ENCODE measurements at places on chromosomes 6 and 20.
A peak's percentile ranks its signal among the peaks of the same experiment; 100 is the strongest.

DNA sequence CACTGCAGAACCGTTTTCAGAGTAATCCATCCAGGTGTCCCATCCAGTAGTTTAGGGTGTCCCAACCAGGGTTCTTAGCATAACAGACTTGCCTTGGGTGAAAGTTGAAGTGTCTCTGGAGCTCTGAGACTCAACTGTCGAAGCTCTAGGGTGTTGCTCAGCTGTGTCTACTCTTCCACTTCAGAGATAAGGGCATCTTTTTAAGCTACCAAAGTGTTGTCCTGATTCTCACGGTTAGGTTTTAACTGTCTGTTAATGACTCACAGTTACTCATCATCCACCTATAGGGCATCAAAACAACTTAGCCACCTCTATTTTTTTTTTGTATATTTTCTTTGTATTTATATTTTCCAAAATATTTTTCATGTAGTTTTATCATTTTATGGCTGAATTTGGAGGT is 36.9 kb upstream of the TBX18 start:
- DNase-seq = no peak

DNA sequence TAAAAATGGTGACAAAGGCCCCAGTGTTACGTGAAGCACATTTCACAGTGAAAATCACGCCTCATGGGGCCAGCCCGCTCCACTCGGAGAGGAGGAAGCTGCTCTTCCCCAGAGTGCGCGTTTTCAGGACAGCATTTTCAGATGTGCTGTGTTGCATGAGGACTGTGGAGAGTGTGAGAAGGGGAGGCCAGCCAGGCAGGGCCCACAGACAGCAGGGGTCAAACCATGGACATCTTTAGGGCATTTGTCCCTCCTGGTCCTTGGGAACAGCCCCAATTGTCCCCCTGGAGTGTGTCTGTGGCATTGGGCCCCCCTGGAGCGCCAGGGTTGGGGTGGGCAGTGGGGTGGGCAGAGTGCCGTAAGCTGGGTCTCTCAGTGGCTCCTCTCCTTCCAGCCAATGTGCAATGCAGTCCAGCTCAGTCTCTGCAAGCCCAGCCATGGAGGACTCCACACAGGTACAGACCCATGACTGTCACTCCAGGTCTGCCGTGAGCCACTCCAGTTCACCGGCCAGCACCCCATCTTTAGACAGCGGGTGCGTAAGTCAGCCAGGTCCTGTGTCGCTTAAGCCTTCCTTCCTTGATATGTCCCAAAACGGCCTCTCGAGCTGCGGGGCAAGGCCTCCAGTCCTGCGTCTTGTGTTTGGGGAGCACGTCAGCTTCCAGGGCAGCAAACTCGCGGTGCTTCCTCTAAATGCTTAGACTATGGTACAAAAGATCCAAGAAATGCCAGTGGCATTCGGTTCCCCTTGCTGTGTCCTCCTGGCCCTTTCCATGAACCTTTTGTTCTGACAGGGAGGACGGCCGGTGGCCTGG is 159.3 kb upstream of the AFDN start:
- no peak for DNase-seq

DNA sequence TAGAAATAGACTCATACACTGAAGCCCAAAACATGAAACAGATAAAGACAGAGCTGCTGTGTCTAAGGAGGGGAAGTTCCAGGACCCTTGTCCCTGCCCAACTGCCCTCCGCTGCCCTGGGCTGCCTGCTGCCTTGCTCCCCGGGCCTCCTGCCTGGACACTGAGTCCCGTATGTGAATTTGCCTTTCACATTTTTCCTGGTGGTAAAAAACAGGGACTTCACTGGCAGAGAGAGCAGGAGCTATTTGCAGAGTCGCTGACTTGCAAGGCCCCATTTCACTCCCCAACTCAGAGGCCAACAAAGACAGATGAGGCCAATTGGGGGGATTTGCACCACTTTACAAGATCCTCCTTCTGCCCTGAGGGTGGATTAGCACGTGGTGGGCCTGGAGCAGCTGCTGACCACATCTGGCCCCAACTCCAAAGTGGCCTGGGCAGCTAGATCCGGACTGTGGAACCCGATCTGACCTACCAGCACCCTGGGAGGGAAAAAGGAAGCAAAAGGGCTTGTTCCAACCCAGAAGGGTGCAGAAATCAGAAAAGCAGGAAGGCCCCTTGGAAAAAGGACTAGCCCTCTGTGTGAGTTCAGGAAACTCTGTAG is 61.4 kb downstream of the NOL4L start:
- no peak for DNase-seq

GRCh38 chr20:46035713-46036112 is 6.7 kb downstream of the SLC12A5 start:
- no peak for DNase-seq

GRCh38 chr6:4575714-4576113 is 200.5 kb upstream of the CDYL start:
- no peak for DNase-seq

- DNase-seq = no peak
Observed at GRCh38 chr6:88920774-88921733, 42.4 kb downstream of the RNGTT start.

DNA sequence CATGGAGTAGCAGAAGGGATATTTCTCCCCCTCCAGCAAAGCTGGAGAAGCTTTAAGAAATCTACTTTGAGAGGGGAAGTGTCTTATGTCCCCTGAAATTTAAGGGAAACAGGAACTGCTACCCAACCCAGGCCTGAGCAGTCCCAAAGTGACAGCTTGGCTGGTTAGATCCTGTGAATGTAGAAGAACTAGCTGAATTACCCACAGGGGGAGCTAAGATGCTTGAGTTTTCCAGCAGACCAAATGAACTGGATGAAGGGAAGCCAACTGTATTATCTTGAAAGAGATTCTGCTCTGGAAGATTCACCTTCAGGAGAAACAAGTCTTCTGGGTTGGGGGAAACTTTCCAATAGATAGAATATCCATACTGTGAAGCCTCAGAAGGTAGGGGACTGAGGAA is 303.3 kb upstream of the MMS22L start:
- peak; percentile 36 for DNase-seq

- no peak for DNase-seq
Observed at GRCh38 chr6:23177806-23178205, 608.4 kb downstream of the HDGFL1 start.

DNA sequence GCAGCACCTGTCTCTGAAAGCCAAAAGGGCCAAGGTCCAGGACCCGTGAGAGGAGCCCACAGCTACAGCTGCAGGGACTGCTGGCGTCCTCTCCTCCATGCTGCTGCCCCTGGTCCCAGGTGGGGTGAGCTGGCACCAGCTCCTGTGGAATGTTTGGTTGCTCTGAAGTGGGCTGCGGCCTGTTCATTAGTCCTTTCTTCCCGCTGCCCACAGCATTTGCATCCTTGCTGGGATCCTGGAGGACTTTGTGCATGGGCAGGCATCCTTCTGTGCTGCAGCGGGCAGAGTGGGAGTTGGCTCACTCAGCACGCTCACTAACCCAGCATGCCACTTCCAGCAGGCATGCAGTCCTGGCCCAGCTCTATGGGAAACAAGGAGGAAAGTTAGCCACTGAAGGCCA is 76.4 kb downstream of the DHX35 start:
- no peak for DNase-seq

GRCh38 chr6:36442103-36442670 is 467 bp downstream of the PXT1 start:
- no peak for DNase-seq

- DNase-seq = no peak
Observed at GRCh38 chr6:36226438-36227047, 30.0 kb downstream of the BRPF3 start.

DNA sequence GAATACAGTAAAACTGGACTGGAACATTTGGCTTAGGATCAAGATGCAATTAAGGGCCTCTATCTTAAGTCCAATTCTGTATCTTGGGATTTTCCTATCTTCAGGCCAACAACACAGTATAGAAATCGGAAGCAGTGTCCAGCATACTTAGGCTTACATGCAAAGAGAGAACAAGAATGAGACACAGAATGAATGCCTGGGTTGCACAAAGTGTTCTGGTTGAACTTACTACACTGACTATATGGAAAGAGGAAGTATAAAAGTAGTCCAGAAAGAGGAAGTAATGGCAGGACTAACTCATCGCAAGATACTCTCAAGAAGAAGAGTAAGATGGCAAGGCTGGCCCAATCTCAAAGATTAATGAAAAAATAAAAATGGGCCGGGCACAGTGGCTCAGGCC is 87.6 kb downstream of the BTBD9 start:
- peak; percentile 56 for DNase-seq

DNA sequence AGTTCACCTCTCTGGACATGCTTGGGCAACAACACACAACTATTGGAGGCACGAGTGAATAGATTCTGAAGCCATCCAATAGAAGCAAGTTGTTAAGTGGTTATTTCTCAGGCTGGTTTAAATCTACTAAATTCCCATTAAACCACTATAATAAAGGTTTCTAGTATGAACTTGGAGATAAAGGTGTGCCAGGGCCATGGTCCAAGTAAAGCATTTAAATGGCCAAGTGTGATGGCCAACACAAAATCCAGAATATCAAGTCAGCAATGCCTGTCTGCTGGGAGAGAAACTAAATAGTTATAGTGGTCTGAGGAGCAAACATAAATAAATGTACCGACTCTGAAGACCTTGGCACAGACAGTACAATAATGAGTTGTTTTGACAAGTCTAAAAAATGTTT is 294.3 kb upstream of the STXBP5 start:
- DNase-seq = no peak

- no peak for DNase-seq
Observed at GRCh38 chr20:25055711-25056495, 2.0 kb downstream of the ACSS1 start.

GRCh38 chr6:130760006-130760405 is 67.2 kb upstream of the SMLR1 start:
- no peak for DNase-seq

DNA sequence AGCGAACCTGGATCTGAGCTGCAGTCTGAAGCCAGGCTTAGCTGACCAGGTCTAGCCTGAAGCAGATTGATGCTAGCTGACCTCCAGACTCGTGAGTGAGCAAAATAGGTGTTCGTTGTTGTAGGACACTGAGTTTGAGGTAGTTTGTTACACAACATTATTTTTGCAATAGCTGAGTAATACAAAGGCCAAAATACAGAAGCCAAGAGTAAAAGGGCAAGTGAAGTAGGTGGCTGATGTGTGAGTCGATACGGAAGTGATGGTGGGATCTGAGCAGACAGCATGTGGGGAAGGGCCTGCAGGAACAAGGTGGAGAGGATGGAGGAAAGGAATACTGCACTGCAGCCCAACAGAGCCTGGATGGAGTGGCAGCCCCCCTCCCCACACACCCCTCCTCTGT is 8.5 kb upstream of the SPATS1 start:
- no peak for DNase-seq

DNA sequence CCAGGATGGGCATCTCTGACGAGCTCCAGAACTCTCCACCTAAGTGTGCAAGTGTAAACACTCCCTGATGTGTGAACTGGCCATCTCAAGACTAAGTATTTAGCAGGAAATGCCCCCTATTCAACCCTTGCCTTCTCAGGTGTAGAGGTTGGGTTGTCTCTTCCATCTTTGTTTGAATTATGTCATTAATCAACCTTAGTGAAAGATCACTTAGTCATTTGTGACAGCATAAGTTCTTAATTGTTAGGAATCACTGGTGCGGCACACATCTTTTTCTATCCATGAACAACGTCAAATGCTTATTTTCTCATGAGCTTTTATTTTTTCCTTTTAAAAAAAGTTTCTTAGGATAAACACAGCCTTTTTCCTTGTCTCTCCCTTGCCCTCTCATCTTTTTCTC is 151.6 kb downstream of the ESR1 start:
- no peak for DNase-seq

DNA sequence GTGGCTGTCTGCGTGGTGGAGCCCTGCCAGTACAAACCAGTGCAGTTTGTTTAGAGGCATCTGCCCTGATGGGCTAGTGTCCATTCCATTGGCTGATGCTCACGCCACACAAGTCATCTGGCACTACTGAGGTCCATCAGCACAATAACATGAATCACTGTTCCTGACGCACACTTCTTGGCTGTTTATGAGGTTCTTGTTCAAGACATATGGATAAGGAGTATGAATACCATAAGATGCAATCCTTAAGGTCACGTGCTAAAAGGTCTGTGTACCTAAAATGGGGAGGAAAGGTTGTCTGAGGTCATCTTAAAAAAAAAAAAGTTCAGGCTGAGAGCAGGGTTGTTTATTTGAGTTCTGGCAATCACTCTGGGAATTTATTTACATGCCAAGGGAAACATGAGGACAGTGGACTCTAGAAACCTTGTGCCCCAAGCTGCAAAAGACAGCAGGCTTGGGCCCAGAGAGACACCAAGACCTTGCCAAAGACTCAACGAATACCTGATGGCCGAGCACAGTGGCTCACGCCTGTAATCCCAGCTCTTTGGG is 54.1 kb upstream of the SHLD1 start:
- no peak for DNase-seq

GRCh38 chr6:101878554-101879276 is 485.2 kb downstream of the GRIK2 start:
- no peak for DNase-seq

GRCh38 chr6:66328200-66328599 is 621.2 kb upstream of the EYS start:
- no peak for DNase-seq

- DNase-seq = peak; percentile 67
Observed at GRCh38 chr20:31943052-31943471, 8.8 kb downstream of the PDRG1 start.

- no peak for DNase-seq
Observed at GRCh38 chr20:62716198-62716940, 7.7 kb downstream of the NTSR1 start.

- DNase-seq = no peak
Observed at GRCh38 chr6:4981761-4982160, 22.1 kb downstream of the RPP40 start.

- no peak for DNase-seq
Observed at GRCh38 chr6:25498505-25498904, 153.5 kb upstream of the SCGN start.

- DNase-seq = no peak
Observed at GRCh38 chr6:14920276-14920675, 325.6 kb upstream of the JARID2 start.

GRCh38 chr20:62607366-62608217 is 34.7 kb upstream of the SLCO4A1 start:
- no peak for DNase-seq

- DNase-seq = no peak
Observed at GRCh38 chr6:158512809-158513208, 47.1 kb upstream of the TMEM181 start.

DNA sequence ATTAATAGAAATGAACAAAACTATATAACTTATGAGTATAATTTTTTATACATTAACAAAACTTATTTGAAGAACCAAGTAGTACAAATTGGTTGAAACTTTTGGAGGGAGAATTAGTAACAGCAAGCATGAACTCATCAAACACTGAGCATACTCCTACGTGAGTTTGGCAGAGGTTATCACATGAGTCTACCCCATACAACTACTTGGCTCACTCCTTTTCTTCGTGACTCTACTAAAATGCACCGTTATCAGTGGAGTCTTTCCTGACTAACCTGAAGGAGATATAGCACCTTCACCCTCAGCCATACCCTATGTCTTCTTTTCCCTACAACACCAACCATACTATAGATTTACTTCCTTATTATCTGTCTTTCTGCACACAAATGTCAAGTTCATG is 794.2 kb downstream of the TFAP2A start:
- DNase-seq = no peak

- no peak for DNase-seq
Observed at GRCh38 chr20:30488941-30489613, 768.4 kb upstream of the DEFB115 start.

GRCh38 chr20:61135968-61136367 is 116.1 kb upstream of the CDH4 start:
- DNase-seq = no peak

GRCh38 chr6:52135217-52135616 is 47.8 kb upstream of the PKHD1 start:
- DNase-seq = no peak

All from Ammon's horn (tissue), 1 donor.